CD8-positive, alpha-beta memory T cell (primary cell): ENCODE measurements at places on chromosomes 3 and 15.

DNA sequence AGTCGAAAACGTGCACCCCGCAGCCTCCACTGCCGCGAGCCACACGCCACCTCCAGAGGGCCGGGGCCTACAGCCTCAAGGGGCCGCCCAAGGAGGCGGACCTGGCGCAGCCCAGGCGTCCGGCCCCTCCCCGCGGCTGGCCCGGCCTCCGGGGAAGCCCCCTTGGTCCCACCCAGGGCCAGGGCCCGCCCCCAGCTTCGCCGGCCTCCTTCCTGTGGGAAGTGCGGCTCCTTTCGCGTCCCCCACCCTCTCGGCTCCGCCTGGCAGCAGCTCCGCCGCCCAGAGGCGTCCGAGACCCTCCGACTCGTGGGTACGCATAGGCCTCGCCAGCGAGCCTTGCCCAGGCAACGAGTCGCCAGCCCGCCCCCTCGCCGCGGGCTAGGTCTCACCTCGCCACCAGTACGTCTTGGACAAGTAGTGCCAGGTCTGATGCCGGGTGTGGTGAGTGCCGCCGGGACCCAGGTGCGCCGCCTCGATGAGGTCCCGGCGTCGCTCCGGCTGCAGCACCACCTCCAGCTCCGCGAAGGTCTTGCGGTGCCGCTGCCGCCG, 642 bp downstream of the ZBTB11 start:
- H3K27me3 ChIP-seq: no peaks in the 10 kb centered on the region
- H3K4me1 ChIP-seq: peaks cover 26% of the 10 kb centered on the region
- H3K4me3 ChIP-seq: peak overlapping the region; percentile 90
- peak; percentile 96 for DNase-seq
- H3K27ac ChIP-seq: peak overlapping the region; percentile 99

DNA sequence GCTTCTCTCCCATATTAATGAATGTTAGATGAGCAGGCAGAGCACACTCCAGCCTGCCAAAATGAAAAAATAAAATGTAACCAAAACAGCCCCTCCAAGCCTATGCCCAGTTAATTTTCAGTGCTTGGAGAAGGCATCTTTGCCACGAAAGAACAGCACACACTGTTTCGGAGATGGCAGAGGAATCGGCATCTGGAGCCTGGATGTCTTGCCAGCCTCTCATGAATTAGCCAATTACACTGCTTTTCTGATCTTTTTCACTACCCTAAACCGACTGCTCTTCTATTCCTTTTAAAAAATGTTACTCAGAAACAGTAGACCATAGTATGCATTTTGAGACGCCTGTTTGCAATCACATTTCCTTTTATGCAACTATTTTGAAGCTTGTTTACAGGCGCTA, 249.6 kb downstream of the TLE3 start:
- DNase-seq: no peak
- no peaks in the 10 kb centered on the region for H3K27me3 ChIP-seq
- no peak overlapping the region for H3K27ac ChIP-seq
- no peaks in the 10 kb centered on the region for H3K36me3 ChIP-seq
- H3K4me3 ChIP-seq: no peak overlapping the region

- H3K27ac ChIP-seq: no peak overlapping the region
- no peaks in the 10 kb centered on the region for H3K4me1 ChIP-seq
- H3K4me3 ChIP-seq: no peak overlapping the region
- DNase-seq: no peak
- no peaks in the 10 kb centered on the region for H3K27me3 ChIP-seq
Measured at GRCh38 chr3:79086514-79086913, 681.3 kb downstream of the ROBO1 start.

- H3K27ac ChIP-seq: no peak overlapping the region
- no peak overlapping the region for H3K4me3 ChIP-seq
- H3K27me3 ChIP-seq: no peaks in the 10 kb centered on the region
- no peak for DNase-seq
Measured at GRCh38 chr15:50340416-50340815, 14.6 kb downstream of the GABPB1 start.

- no peaks in the 10 kb centered on the region for H3K4me1 ChIP-seq
- no peak overlapping the region for H3K27ac ChIP-seq
- H3K27me3 ChIP-seq: no peaks in the 10 kb centered on the region
- H3K36me3 ChIP-seq: no peaks in the 10 kb centered on the region
- H3K4me3 ChIP-seq: no peak overlapping the region
- DNase-seq: no peak
Measured at GRCh38 chr15:29449136-29449535, 179.5 kb upstream of the NSMCE3 start.

DNA sequence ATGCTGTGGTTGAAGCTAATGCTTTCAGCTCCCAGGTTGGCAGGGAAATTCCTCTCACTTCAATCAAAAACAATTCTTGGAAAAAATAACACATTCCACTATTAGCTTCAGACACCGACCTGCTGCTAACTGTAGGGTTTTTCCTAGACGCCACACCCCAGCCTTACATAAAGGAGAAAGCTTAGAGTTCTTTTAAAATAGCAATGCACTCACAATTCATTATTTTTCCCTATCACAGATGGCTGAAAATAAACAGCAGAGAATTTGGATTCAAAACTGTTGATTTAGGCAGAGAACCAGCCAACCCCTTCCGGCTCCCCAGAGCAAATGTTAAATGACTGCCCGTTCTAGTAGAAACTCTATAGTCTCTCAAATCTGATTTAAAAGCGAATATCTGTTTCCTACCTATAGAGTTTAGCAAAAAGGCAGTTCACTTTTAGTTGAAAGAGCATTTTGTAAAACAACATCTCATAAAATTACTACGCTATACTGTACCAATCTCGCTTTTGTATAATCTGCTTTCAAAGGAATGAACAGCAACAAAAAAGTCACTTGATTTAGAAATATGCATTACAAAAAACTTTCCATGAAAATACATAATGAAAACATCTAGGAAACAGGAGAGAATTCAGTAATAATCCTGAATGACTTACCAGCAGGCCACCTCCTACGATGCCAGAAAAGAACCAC, 586 bp downstream of the TM4SF1 start:
- no peak overlapping the region for H3K27ac ChIP-seq
- no peaks in the 10 kb centered on the region for H3K36me3 ChIP-seq
- no peak for DNase-seq
- no peak overlapping the region for H3K4me3 ChIP-seq
- H3K4me1 ChIP-seq: no peaks in the 10 kb centered on the region

GRCh38 chr3:132916096-132916495, 122.1 kb upstream of the TMEM108 start:
- H3K36me3 ChIP-seq: no peaks in the 10 kb centered on the region
- no peak overlapping the region for H3K27ac ChIP-seq

DNA sequence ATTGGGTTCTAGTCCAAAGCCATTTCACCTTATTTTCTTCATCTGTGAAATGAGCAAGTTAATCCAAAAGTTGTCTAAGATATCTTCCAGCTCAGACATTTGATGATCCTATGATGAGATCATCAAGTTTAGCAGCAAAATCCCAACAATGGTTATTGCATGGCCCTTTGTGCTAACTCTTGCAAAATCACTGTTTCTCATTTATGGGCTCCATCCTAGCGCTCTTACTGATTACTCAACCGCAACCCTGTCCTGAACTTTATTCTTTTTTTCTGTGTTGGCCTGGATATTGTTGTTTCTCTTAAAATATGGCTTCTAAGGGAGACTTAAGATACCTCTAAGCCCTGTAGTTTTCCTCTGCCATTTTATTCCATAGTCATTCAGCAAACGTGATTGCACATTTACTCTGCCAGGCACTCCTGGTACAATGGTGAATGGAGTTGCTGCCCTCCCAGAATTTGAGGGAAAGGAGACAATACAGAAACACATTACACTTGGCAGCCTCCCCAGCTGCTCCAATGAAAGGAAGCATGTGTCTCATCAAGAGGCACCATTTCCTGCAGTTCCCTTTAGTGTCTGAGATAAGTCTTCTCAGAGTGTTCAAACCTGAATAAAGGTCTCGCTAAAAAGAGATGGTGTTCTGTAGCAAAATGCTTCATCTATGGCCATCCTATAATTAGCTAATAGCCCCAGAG, 4.4 kb downstream of the GXYLT2 start:
- H3K4me1 ChIP-seq: peaks cover 6% of the 10 kb centered on the region
- no peak overlapping the region for H3K4me3 ChIP-seq
- H3K27me3 ChIP-seq: peaks cover 21% of the 10 kb centered on the region
- H3K36me3 ChIP-seq: no peaks in the 10 kb centered on the region
- no peak for DNase-seq

DNA sequence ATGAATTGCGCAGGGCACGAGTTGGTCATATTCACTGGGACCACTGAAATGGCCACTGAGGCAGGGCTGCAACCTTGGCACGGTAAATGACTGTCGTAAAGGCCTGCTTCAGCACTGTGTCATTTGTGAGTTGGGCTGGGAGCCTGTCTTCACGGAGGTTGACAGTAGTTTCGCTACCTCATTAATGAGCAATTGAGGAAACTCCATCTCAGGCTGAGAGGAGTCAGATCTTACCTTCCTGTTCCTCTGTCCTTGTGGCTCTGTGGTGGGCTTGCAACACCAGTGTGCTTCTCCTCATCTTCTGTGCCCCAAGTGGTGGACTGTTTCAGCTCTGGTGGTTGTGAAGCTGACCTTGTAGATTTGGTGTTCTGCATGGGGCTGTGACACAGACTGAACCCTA, 80.1 kb upstream of the EIF1B start:
- no peaks in the 10 kb centered on the region for H3K4me1 ChIP-seq
- no peak for DNase-seq
- H3K4me3 ChIP-seq: no peak overlapping the region
- H3K36me3 ChIP-seq: no peaks in the 10 kb centered on the region
- no peak overlapping the region for H3K27ac ChIP-seq
- no peaks in the 10 kb centered on the region for H3K27me3 ChIP-seq

- no peaks in the 10 kb centered on the region for H3K27me3 ChIP-seq
- H3K27ac ChIP-seq: no peak overlapping the region
- no peaks in the 10 kb centered on the region for H3K36me3 ChIP-seq
- H3K4me3 ChIP-seq: no peak overlapping the region
- H3K4me1 ChIP-seq: no peaks in the 10 kb centered on the region
Measured at GRCh38 chr3:189655617-189656016, 24.4 kb downstream of the TP63 start.

DNA sequence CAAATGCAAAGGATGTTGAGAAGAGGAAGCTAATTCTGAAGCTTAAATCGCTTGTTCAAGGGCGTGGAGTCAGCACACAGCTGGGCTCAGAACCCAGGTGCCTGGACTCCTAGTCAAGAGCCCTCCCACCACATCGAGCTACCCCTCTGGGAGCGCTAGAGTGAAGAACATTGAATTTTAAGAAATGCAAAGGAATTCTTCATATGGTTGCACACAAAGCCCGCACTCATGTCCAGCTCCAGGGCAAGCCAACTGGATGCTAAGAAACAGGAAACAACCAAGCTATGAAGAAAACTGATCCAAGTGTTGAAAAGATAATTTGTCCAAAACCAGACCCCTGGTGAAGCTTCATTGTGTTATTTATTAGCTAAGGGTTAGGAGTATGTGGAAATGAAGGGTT, 122.3 kb downstream of the ALDH1A2 start:
- DNase-seq: no peak
- H3K36me3 ChIP-seq: no peaks in the 10 kb centered on the region
- no peaks in the 10 kb centered on the region for H3K27me3 ChIP-seq
- no peak overlapping the region for H3K4me3 ChIP-seq

DNA sequence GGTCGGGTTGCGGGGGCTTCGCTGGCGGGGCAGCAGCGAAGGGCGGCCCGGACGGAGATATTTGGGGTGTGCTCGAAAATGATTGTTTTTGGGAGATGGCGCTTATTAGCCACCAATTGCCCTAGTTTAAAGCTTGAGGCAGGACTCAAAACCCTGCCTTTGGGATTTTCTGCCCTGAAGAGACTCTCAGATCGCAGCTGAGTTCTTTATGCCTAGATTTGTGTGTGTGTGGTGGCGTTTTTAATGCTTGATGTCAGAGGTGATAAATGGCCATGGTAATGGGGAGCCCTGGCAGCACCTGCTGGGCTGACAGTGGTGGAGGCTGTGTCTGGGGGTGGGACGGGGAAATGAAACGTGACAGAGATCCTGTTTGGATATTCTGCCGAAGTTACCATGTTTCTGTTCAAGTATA, 604 bp downstream of the KCTD6 start:
- H3K4me1 ChIP-seq: peaks cover 40% of the 10 kb centered on the region
- peak overlapping the region; percentile 88 for H3K4me3 ChIP-seq
- H3K36me3 ChIP-seq: no peaks in the 10 kb centered on the region

GRCh38 chr15:25693321-25694238, 169.5 kb downstream of the ATP10A start:
- H3K27me3 ChIP-seq: no peaks in the 10 kb centered on the region

DNA sequence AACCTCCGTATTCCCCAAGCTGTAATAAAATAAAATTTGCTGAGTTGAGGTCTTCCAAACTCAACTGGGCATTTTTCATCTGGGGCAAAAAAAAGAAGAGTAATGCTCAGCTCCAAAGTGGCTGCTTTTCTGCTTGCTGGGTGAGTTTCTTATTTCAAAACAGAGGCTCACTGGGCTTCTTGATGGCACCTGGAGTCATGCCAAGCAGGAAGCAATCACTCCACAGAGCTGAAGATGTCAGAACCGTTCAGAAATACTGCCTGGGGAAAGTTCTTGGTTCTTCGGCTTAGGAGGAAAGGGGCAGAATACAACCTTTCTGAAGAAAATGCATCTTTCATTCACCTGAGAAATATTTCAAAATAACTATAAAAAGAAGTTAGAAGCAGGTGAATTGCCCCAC, 4.1 kb downstream of the CCR9 start:
- H3K36me3 ChIP-seq: no peaks in the 10 kb centered on the region
- DNase-seq: no peak
- peaks cover 23% of the 10 kb centered on the region for H3K4me1 ChIP-seq

DNA sequence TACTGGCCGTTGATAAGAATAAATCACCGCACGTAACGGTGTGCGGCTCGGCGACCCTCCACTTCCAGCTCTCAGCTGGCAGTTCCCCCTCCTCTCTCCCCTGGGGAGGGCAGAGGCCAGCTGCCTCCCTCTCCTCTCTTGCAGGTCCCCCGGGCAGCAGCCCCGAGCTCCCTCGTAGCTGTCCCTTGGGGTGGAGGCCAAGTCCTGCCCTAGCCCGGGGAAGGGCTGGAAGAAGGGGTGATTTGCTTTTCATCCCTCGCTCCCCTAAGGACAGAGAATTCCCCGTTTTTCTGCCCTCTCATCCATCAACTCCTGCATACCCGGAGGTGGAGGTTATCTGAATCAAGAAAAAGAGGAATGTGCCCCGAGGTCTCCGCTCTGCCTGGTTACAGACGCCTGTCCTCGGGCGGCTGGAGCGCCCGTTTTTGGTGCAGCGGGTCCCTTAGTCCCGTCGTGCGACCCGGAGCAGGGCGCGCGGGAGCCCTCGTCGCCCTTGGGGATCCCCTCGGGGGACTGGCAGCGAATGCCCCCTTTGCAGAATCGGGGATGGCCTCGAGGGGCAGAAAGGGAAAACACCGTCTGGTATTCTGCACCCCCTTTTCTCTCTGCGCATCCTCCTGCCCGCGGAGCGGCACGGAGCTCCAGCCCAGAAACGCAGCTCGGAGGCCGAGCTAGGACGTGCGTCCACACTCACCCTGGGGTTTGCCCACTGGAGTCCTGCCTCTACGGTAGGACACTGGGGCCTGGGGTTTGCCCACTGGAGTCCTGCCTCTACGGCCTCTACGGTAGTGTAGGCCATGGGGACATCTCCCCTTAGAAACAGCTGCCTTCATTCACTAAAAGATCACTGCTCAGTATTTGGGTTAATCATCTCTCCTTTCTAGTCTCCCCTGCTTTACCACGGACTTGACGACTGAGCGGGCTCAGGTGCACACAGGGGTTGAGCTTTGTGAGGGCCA, 2.2 kb downstream of the PTPRG start:
- H3K4me3 ChIP-seq: no peak overlapping the region
- no peaks in the 10 kb centered on the region for H3K27me3 ChIP-seq
- no peak for DNase-seq
- no peaks in the 10 kb centered on the region for H3K4me1 ChIP-seq

GRCh38 chr3:84637272-84637671, 321.5 kb upstream of the CADM2 start:
- DNase-seq: no peak
- H3K4me1 ChIP-seq: no peaks in the 10 kb centered on the region
- H3K4me3 ChIP-seq: no peak overlapping the region

- no peak for DNase-seq
- H3K27me3 ChIP-seq: no peaks in the 10 kb centered on the region
- peaks cover 8% of the 10 kb centered on the region for H3K36me3 ChIP-seq
- no peak overlapping the region for H3K27ac ChIP-seq
Measured at GRCh38 chr3:113783463-113783862, 36.6 kb downstream of the ATP6V1A start.
